SJSA1 (cell line): ENCODE measurements at places on chromosomes 6 and 20. TPM values are rescaled to one million over a fixed set of nuclear protein-coding genes. Genes with fewer than 3 reads are reported as not detected.

- no peaks in the 10 kb centered on the region for H3K27me3 ChIP-seq
- H3K4me1 ChIP-seq: peaks cover 23% of the 10 kb centered on the region
- H3K36me3 ChIP-seq: no peaks in the 10 kb centered on the region
- peak overlapping the region; percentile 30 for H3K27ac ChIP-seq
Measured at GRCh38 chr20:11229772-11230171, 556.0 kb upstream of the JAG1 start.

- no peaks in the 10 kb centered on the region for H3K4me1 ChIP-seq
- no peaks in the 10 kb centered on the region for H3K27me3 ChIP-seq
- H3K4me3 ChIP-seq: no peak overlapping the region
- peak; percentile 22 for DNase-seq
- no peak overlapping the region for H3K27ac ChIP-seq
- no peaks in the 10 kb centered on the region for H3K36me3 ChIP-seq
Measured at GRCh38 chr6:108768792-108769524, 79.3 kb upstream of the ARMC2 start.

- peaks cover 11% of the 10 kb centered on the region; the same call in 1 of the 2 replicates for H3K4me1 ChIP-seq
- no peak for DNase-seq
- no peak overlapping the region for H3K27ac ChIP-seq
- H3K27me3 ChIP-seq: no peaks in the 10 kb centered on the region
- H3K36me3 ChIP-seq: no peaks in the 10 kb centered on the region
- H3K4me3 ChIP-seq: no peak overlapping the region
Measured at GRCh38 chr6:148285205-148285604, 57.4 kb upstream of the SASH1 start.

The CLDN20 gene
- total RNA-seq: not detected in 2 replicates

The SLC22A7 gene
- total RNA-seq: not detected in 2 replicates

DNA sequence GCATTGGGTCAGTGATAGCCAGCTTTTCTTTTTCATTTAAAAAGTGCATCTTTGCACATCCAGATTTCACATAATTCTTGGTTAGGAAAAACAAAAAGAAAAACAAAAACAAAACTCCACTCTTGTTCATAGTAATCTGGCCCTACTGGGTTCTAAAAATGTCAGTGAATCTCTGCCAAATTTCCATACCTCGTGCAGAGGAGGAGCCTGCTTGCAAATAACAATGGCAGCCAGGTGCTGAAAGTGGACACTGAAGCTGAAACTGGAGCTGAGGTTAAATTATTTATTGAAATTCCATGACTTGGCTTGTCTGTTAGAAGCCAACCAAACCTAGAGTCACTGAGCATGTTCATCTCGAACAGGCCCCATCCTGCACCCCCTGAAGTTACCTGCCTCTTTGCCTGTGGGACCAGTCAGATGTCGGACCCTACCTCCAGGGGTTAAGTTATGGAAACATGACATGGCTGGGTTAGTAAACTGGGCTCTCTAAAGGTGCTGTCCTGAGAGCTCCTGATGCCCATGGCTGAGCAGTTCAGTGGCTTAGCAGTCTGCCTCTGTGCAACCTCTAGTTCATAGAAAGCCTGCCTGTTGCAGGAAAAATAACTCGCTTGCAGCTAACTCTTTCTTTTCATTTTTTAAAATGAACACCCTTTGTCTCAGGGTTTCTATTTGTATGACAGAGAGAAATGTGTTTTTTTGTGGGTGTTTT is 42.7 kb downstream of the CLIC5 start:
- peaks cover 43% of the 10 kb centered on the region for H3K4me1 ChIP-seq
- no peaks in the 10 kb centered on the region for H3K36me3 ChIP-seq
- DNase-seq: no peak

The PGC gene
- not detected in 2 replicates for total RNA-seq

The ZSCAN23 gene
- 0.28 and 2.6 TPM in 2 replicates for total RNA-seq

GRCh38 chr6:47794577-47795135 is 12.8 kb downstream of the OPN5 start:
- H3K27ac ChIP-seq: no peak overlapping the region
- H3K4me1 ChIP-seq: no peaks in the 10 kb centered on the region
- no peak overlapping the region for H3K4me3 ChIP-seq
- no peaks in the 10 kb centered on the region for H3K36me3 ChIP-seq

GRCh38 chr6:157272866-157273755 is 50.2 kb downstream of the TMEM242 start:
- DNase-seq: no peak
- H3K4me3 ChIP-seq: no peak overlapping the region
- peaks cover 16% of the 10 kb centered on the region for H3K4me1 ChIP-seq
- no peak overlapping the region for H3K27ac ChIP-seq

The HBS1L gene
- total RNA-seq: 154 and 176 TPM in 2 replicates

GRCh38 chr6:36793296-36793912 is 45.8 kb downstream of the CPNE5 start:
- DNase-seq: no peak
- H3K36me3 ChIP-seq: no peaks in the 10 kb centered on the region
- no peaks in the 10 kb centered on the region for H3K4me1 ChIP-seq
- H3K27me3 ChIP-seq: peaks cover 14% of the 10 kb centered on the region

The FHL5 gene
- not detected in 2 replicates for total RNA-seq

The FAM209B gene
- not detected in 2 replicates for total RNA-seq

- H3K36me3 ChIP-seq: no peaks in the 10 kb centered on the region
- no peaks in the 10 kb centered on the region for H3K4me1 ChIP-seq
- no peak overlapping the region for H3K4me3 ChIP-seq
- H3K27me3 ChIP-seq: no peaks in the 10 kb centered on the region
- H3K27ac ChIP-seq: no peak overlapping the region
- no peak for DNase-seq
Measured at GRCh38 chr6:127550403-127550802, 26.6 kb upstream of the C6orf58 start.

DNA sequence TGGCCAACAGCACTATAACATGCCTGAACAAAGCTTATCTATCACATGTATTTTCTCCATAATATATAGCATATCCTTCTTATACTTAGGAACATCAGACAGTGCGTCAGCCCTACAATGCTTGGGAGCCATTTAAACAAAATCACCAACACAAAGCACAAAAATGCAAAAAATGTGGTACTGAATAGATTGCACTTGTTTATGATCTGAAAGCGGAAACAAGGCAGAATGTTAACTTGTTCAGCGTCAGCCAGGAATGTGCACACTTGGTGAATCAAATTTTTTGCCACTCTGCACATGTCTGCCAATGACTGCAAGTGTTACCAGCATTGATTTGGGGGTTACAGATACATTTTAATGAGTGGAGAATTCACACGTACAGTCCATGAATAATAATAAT is 14.8 kb downstream of the SLC35A1 start:
- no peaks in the 10 kb centered on the region for H3K27me3 ChIP-seq
- peak overlapping the region; percentile 83 for H3K27ac ChIP-seq
- DNase-seq: peak; percentile 64
- peaks cover 28% of the 10 kb centered on the region for H3K4me1 ChIP-seq
- H3K36me3 ChIP-seq: peaks cover 16% of the 10 kb centered on the region

The SLC17A9 gene
- not detected in 2 replicates for total RNA-seq

GRCh38 chr20:44776980-44777379 is 31.3 kb downstream of the KCNK15 start:
- H3K36me3 ChIP-seq: no peaks in the 10 kb centered on the region
- H3K27me3 ChIP-seq: peaks cover 9% of the 10 kb centered on the region; the same call in 1 of the 2 replicates
- no peak overlapping the region for H3K4me3 ChIP-seq
- no peak overlapping the region for H3K27ac ChIP-seq
- no peaks in the 10 kb centered on the region for H3K4me1 ChIP-seq

The ANGPT4 gene
- total RNA-seq: not detected in 2 replicates

The CALHM4 gene
- total RNA-seq: not detected in 2 replicates
